ENCODE measurements at places on chromosomes 12 and 14.

DNA sequence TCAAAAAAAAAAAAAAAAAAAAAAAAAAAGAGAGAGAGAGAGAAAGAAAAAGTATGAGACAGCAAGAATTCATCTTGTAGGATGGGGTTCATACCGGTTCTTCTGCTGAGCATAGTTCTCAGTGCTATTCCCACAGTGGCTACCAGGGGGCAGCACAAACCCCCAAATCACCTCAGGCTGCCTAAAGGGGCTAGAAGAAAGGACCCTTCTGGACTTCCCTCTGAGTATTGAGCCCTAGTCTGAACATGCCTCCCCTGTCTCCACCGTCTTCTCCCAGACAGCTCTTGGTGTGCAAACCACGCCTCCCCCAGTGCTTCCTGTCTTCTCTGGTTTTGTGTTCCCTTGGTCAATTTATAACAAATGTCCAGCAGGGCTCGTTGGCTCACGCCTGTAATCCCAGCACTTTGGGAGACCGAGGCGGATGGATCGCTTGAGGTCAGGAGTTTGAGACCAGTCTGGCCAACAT, 31.3 kb upstream of the SMUG1 start:
- peak; percentile 74 for DNase-seq

GRCh38 chr12:1083151-1083888, 92.3 kb downstream of the ERC1 start:
- no peak for DNase-seq

GRCh38 chr12:9625019-9625418, 17.3 kb upstream of the KLRB1 start:
- no peak for DNase-seq

- no peak for DNase-seq
These were observed 79.0 kb downstream of the TMX1 start for GRCh38 chr14:51318813-51319597.

DNA sequence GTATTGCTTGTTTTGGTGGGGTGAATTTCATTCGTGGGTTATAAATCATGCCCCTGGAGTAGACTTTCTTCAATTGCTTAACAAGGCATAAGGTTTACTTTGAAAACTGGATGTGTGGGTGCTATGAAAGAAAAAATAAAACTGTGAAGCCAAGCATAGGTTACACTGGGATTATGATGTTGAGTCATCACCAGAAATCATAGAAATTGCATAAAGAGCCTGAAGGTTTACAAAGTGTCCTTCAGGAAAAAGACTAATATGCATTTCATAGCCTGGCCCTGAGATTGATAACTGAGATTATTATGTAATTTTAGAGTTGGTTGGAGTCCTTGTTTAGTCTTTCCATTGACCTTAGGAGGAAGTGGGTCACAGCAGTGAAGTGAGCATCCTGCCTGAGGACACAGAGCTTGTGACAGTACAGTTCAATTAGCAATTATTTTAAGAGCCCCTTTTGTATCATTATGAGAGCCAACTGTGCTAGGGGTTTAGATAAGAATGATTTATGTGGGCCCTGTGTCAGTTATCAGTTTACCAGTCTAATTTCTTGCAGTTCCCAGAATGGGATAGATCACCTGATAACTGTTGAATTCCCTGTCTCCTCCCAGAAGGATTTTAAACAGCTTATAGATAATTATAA, 13.6 kb downstream of the LRRK2 start:
- no peak for DNase-seq

DNA sequence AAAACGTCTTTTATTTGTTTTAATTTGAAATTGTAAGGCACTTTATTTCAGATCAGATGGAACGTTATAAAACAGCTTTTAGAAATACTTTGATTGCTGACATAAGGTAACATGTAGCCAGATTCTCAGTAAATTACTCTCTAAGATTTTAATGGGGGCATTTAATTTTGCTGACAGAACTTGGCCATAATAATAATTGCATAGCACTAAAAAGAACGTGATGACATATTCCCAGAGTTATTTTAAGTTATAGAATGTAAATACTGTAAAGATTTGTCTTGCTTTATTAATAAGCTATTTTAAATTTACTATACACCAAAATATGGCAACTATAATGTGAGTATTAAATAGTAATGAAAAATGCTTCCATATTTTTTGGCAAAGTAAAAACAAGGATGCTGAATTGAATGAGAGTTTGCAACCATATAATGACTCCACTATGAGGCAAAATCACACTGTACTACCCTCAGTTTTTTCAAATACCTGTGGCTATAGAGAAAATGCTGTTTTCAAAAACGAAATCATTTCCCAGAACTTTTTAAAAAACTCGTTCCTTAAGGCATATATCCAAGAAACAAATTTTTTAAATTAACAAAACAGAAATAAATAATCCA, 876 bp downstream of the LUM start:
- DNase-seq: no peak

DNA sequence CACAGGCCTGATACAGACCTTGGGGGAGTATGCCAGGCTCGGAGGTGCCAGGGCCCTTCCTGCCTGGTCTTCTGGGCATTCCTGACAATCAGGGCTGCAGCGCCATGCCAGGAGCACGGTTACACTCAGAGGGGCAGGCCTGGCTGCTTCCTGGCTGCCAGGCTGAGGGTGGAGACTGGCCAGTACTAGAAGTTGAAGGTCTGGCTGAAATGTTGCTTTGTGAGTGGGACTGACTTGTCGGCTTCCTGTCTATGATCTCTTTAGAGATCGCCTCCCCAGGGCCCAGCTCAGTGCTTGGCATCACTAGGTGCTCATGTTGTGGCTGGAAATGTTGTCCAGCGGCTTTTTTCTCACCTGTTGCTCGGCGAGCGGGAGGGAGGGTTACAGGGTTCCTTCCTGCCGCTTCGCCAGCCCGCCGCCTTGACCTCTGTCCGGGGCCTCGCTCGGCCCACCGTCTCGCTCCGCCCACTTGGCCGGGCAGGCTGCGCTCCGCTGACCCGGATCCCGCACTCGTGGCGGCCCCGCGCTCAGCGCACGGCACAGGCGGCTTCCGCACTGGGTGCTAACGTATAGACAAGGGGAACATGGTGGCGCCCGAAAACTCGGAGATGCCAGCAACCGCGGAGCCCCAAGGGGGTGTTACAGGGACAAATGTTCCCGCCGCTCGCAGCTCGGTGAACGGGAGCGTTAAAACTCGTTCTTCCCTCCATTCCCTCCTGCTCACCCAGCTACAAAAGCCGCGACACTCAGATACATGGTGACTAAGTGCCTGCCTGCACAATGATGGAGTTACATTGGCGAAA, 32.6 kb downstream of the PAPLN start:
- DNase-seq: no peak

- DNase-seq: no peak
These were observed 199.3 kb upstream of the PWP1 start for GRCh38 chr12:107486140-107486892.

- no peak for DNase-seq
These were observed 31.1 kb downstream of the NRDE2 start for GRCh38 chr14:90300611-90301047.

DNA sequence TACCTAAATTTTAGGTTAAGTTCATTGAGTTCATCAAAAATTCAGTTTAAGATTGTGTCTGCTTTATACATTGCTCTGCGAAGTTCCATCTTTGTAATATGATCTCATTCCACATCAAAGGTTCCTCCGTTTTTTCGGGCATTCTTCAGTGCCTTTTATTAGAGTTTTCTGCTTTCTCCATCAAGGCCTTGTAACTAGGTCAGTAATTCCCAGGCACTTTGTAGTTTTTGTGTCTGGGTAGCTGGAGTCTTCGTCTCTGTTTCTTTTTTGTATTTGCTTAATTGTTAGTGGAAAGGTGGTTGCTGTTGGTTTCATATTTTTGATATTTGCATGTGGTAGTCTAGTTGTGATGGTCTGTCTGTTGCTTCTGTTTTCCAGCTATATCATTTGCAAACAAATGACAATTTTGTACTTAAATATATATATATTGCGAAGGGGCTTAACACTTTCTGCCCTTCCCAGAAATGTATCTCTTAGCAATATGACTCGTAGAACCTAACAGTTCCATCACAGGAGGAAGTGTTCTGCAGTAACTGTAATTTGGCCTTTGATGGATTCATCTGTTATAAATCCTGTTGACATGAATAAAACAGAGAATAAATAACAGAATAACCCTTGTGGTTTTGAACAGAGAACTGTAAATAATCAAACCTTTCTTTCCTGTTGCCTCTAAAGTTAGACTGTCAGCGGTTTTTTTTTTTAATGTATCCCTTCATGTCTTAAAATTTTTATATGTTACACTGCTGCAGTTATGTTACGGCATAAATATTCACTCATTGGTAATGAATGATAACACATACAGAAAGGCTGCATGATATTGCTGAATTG, 88.4 kb upstream of the DYNC1H1 start:
- DNase-seq: no peak

- DNase-seq: no peak
These were observed 10.0 kb downstream of the BRF1 start for GRCh38 chr14:105290621-105291346.

DNA sequence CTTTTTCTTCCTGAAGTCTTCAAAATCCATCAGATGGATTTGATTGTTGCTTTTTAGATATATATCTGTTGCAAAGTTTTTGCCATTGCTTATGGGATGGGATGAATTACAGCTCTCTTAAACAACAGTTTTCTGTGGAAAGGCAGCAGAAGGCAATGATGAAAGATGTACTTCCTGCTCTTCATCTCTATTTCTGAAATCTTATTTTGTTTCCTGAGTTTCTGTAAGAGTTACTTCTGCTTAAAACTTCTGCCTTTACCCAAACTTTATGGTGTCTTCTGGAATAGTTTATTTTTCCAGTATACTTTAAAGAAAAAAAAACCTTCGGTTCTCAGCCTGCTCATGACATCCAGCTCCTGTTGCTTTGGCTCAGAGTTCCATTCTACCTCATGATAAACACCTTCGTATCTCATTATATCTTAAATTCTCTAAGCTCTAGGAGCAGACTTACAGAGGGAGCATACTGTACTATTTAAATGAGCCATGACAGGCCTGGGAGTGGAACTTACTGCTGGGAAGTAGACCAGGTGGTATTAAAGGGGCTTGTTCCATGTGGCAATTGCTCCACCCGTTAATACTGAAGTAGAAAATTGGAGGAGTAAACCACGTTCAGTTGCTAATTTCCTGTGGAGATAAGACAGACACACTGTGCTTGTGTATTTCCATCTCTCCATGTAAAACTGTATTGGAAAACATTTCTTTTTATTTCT, 288.4 kb downstream of the FBXL14 start:
- no peak for DNase-seq

DNA sequence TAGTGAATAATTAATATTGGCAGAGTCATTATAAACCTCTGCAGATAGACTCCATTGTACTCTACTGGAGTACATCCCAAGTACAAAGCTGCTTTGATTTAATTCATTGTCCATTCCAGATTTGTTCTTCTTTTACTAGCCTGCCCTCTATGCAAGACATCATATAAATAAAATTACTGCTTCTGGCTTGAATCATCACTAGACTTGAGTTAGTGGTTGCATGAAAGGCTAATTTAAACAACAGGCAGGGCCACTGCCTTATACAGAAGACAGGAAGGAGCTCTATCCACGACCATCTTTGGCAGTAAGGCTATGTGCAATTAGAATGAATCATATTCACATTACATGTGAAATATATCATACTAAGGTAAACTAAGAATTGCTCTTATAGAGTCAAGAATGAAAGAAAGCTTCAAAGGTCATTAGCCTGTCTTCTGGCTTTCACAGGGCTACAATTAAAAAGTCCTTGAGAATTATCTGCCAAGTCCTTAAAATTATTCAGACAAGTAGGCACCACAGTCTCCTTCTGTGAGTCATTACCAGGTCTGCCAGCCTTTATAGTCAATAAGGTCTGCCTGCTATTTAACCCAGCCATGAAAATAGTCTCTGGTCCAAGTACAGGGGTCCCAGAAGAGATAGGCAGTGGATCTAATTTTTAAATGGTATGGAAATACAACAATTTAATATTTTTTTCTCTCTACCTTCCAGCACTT, 631.8 kb downstream of the TMTC2 start:
- DNase-seq: no peak

DNA sequence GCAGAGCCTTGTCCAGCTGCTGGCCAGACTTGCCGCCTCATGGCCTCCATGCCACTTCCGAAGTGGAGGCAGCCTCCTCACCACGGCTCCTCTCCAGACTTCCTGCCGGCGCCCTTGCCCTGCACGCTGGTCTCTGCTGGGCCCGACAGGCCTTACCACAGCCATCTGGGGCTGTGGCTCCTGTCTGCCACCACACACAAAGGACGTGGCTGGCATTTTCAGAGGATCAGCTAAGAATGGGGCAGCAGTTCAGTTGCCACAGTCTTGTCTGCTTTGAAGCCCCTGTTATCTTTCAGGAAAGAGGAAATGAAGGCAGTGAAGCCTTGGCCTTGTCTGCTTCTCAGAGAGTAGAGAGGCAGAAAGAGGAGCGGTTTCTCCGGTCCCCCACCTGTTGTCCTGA, 178.0 kb upstream of the FKBP4 start:
- no peak for DNase-seq

DNA sequence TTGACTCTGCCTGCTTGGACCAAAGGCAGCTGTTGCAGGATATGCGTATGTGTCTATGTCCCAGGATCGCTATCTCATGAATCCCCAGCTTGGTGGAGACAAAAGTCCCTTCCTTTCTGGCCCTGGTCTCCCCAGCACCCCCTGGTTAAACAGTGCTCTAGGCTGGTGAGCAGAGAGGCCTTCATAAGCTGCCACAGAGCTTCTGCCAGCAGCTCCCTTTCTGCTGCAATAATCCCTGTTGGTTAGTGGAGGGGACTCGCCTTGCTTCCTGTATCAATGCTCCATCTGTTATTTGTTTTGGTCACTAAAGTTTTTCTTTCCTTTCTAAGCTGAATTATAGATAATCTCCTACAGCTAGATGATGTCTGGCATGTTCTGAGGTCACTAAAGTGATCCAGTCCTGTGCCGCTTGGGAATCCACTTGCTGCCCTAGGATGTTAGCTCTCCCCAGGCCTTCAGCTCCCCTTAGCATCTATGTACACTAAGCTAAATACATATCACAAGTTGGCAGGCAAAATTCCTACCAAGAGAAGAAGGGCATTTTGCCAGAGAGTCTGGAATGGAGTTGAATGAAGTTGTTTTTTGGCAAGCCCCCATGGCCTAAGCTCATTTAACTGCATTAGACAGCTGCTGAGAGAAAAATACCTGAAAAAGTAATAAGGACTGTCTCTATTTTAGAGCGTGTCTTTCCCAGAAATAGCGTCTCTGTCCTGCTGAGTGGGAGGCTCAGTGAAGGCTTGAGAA, 47.8 kb downstream of the RDH12 start:
- no peak for DNase-seq

- no peak for DNase-seq
These were observed 63.0 kb upstream of the TCL1A start for GRCh38 chr14:95776798-95777534.

GRCh38 chr12:16636435-16637055, 30.6 kb upstream of the LMO3 start:
- no peak for DNase-seq

All from activated naive CD4-positive, alpha-beta T cell treated with Interleukin-2 at 50 U/mL for 16 hours (primary cell).